Transverse colon (tissue), 4 donors: ENCODE measurements at places on chromosomes 7 and 10.

DNA sequence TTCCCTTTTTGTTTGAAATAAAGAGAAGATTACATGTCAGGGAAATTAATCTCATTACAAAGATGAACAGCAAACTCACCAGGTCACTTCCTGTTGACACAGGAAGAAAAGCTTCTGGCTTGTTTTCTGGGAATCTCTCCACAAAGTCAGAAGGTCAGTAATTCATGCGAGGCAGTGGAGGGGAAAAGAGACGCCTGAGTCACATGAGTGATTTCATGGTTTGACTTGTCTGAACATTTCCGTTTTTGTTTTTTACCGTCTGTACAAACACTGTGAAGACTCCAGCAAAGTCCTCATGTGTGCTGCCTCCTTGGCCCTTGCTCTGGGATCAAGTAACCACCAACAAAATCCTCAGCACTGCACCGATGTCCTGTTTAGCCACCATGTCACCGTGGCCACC lies 2.5 kb upstream of the HABP2 start:
- no peak overlapping the region for H3K4me3 ChIP-seq
- no peaks in the 10 kb centered on the region for H3K36me3 ChIP-seq
- no peaks in the 10 kb centered on the region for H3K4me1 ChIP-seq
- no peaks in the 10 kb centered on the region for H3K27me3 ChIP-seq
- no peak overlapping the region for H3K27ac ChIP-seq

GRCh38 chr10:70399177-70399576 lies 4.8 kb upstream of the EIF4EBP2 start:
- DNase-seq: no peak
- H3K36me3 ChIP-seq: no peaks in the 10 kb centered on the region
- no peaks in the 10 kb centered on the region for H3K27me3 ChIP-seq
- no peak overlapping the region for H3K27ac ChIP-seq

DNA sequence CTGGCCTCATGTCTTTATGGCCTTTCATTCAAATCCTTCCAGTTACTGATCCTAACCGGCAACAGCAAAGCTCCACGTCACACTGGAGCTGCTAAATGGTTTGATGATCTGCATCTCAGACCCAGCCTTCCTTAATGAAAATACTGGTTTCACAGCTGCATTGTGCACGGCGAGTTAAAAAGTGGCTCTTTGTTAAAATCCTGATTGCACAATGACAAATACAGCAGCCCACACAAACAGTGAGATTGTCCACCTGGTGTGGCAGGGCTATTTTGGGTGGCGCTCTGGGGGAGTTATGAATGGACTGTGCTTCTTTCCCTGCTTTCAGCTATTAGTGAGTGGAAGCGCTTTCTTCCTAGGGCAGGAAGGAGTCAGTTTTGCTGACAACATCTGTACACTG lies 63.4 kb upstream of the C1QL3 start:
- no peaks in the 10 kb centered on the region for H3K4me1 ChIP-seq
- no peaks in the 10 kb centered on the region for H3K36me3 ChIP-seq
- DNase-seq: no peak
- no peaks in the 10 kb centered on the region for H3K27me3 ChIP-seq
- no peak overlapping the region for H3K27ac ChIP-seq

GRCh38 chr10:18097524-18097923 lies 42.7 kb upstream of the CACNB2 start:
- H3K36me3 ChIP-seq: no peaks in the 10 kb centered on the region
- no peaks in the 10 kb centered on the region for H3K4me1 ChIP-seq
- no peak for DNase-seq
- no peak overlapping the region for H3K4me3 ChIP-seq
